Anterior cingulate cortex (tissue), 58 donors: ENCODE measurements at places on chromosomes 16 and 17.
A peak's percentile ranks its signal among the peaks of the same experiment; 100 is the strongest.

DNA sequence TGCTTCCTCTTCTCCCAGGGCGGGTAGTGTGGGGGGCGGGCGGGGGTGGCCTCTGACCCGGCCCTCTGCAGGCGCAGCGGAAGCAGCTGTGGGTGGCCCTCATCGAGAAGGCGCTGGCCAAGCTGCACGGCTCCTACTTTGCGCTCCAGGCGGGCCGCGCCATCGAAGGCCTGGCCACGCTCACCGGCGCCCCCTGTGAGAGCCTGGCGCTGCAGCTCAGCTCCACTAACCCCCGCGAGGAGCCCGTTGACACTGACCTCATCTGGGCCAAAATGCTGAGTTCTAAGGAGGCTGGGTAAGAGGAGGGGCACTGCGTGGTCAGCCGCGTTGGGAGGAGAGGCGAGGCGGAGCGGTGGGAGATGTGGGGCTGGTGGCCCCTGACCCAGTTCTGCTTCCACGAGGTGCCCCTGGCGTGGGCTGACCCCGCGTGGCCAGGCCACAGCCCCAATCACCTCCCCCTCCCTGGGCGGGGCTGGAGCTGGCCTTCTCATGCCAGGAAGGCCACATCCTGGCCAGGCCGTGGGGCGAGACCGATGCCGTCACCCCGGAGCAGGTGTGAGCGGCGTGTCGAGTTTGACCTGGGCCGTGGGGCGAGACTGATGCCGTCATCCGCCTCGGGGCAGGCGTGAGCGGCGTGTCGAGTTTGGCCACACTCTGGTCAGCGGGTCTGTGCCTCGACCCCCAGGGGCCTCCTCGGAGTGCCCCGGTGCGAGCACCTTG is 10.5 kb upstream of the PRR35 start:
- DNase-seq: no peak

- DNase-seq: no peak
Observed at GRCh38 chr17:17112628-17113200, 70.5 kb downstream of the MPRIP start.

DNA sequence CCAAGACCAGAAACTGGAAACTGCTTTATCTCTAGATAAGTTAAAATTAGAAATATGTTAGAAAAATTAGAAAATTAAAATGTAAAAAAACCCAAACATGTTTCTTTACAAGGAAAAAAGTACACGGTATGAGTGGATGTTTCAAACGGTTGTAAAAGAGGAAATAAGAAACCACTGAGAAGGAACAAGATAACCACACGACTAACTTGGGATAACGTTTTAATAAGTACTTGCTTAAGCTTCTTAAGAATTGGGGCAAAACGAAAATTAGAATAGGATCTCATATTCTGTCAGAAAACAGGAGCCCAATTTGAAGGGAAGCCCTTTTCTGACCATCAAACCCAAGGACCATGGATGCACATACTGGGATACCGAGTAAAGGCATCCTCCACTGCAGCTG is 31.0 kb downstream of the MBTPS1 start:
- no peak for DNase-seq

- no peak for DNase-seq
Observed at GRCh38 chr16:81601008-81601428, 156.4 kb downstream of the CMIP start.

GRCh38 chr16:58863042-58863441 is 128.9 kb upstream of the GOT2 start:
- DNase-seq: no peak

DNA sequence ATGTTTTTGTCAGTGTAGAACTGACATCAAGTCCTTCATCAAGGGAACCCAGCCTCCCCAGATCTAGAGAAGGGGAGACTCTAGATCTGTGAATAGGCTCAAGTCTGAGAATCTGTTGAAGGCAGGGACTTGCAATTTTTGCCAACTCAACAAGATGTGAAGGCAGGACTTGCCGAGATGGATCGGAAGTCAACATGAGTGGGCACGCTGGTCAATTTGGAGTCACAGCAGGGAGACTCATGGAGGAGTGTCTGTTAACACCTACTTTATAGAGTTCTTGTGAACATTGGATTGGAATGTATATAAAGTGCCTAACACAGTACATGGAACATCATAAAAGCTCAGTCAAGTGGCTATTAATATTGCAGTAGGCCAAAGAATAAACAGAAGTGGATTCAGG is 10.0 kb downstream of the ZNF689 start:
- DNase-seq: no peak

DNA sequence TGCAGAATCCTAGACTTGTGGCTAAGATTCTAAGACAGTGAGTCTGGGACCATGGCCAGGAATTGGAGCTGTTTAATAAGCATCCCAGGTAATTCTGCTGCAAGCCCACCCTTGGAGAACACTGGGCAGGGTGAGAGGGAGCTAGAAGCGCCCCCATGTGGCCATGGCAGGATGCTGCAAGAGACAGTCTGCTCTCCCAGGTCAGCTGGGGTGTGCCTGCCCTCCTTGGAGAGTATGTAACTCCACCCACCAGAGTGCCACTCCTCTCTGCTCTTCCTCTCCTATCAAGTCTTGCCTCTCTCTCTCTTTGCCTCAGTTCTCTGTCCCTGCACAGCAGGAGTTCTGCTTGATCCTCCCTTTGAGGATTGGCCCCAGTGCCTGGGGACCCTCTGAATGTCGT is 14.9 kb downstream of the RCVRN start:
- no peak for DNase-seq

DNA sequence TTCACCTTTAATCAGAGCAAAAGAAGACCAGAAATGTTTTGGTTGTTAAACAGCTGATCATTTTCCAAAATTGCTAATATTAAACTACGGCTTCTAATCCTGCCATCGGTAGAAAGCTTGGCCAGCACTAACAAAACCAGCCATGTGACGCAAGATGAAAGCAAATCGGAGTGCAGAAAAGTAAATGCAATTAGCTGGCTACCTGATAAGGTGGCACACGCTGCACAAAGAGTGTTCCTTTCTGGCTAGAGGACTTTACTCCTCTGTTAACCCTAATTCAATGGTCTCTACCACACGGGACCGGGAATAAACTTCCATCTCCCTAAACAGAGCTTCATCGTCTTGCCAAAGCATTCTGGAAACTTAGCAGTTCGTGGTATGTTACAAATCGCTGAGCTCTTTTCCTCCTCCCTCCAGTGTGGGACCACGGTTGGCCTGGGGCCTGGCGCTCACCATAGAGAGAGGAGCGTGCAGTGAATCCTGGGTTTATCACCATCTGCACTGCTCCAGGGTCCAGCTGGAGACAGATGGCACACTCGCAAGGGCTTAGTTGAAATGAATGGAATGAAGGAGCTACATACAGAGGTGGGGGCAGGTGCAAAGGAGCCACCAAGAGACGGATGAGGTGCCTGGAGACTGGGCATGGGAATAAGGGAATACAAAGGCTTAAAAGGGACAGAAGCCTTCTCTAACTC is 10.1 kb upstream of the COG1 start:
- DNase-seq: no peak

DNA sequence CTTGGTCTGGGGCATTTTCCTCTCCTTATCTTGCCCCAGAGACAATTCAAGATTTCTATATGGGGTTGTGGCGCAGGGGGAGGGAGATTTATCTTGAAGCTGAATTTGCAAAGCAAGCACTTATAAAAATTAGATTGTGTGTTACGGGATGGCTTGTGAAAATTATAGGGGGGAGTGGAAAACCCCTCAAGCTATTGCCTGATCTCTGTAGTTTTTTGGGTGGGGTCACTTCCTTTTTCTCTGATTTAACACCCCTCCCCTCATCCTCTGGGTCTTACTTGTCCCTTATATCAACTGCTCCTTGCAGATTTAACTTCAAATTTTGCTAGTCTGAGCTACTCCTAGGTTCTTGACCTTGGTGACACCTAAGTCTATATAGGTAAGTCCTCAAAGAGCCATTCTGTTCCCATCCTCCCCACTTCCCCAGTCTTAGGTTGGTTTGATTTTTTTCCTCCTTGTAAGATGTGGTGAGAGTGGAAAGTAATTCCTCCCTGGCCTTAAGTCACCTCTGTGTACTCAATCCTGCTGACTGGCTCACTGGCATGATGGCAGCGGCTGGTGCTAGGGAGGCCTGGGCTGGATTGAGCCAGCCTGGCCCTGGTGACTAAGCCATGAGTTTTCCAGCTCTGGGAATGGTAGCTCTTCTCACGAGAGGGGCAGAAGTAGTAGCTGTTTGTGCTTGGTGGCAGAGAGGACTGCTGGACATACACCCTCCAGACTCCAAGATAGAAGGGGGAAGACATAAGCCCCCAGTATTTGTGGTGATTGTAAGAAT is 2.3 kb downstream of the ARL4D start:
- no peak for DNase-seq

DNA sequence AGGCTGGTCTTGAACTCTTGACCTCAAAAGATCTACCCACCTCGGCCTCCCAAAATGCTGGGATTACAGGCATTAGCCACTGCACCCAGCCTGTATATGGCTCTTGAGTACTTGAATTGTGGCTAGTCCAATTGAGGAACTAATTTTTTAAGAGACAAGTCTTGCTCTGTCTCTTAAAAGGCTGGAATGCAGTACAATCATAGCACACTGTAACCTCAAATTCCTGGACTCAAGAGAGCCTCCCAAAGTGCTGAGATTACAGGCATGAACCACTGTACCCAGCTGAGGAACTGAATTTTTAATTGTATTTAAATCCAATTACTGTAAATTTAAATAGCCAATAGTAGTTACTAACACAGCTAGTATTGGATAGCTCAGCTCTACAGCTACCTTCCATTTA is 50.6 kb downstream of the MED13 start:
- no peak for DNase-seq

DNA sequence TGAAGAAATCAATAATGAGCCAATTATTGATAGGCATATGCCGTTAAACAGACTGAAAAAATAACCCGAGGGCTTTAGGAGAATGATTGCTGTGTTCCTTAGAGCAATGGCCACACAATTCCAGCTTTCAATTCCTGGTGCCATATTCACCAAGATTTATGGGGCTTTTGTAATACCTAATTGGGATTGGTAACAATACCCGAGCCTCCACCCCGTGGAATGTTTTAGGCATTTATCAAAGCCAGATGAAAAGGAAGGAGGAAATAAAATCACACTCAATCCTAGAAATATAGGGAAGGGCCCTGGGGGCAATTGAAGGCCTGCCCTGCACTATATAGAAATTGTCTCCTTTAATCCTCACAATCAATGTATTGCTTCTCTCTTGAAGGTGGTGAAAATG is 42.1 kb upstream of the MLYCD start:
- DNase-seq: no peak

DNA sequence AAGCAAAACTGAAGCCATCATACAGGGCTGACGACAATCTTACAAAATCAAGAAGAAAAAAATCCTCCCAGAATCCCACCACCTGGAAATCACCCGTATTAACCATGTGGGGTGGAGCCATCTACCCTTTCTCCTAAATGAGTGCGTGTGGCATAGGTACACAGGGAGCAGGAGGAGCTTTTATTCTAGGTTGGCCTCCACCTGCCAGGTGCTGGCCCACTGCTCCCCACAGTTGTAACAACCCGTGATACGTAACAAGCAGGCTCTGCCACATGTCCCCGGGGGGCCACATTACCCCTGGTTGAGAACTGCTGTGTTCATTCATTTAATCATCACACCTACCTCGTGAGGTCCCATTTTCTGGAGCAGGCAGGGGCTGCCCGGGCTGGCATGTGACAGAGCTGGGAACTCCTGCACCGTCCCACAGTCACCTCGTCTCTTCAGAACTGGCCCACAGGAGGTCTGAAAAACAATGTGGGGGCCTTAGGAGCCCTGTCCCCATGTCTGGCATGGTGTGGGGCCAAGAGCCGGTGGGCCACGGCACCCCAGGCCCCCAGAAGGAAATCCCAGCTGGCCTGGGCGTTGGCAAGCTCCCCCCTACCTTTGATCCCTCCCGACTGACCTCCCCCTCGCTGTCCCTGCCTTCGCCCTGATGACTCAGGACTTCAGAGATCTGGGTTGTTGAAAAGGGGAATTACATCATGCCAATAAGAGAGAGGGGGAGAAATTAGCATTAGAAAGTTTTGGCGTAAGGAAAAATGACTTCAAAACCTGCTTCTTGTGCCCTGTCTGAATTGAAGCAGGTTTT is 12.9 kb downstream of the CMIP start:
- no peak for DNase-seq

- peak; percentile 28 for DNase-seq
Observed at GRCh38 chr17:10875430-10875851, 37.6 kb upstream of the PIRT start.

DNA sequence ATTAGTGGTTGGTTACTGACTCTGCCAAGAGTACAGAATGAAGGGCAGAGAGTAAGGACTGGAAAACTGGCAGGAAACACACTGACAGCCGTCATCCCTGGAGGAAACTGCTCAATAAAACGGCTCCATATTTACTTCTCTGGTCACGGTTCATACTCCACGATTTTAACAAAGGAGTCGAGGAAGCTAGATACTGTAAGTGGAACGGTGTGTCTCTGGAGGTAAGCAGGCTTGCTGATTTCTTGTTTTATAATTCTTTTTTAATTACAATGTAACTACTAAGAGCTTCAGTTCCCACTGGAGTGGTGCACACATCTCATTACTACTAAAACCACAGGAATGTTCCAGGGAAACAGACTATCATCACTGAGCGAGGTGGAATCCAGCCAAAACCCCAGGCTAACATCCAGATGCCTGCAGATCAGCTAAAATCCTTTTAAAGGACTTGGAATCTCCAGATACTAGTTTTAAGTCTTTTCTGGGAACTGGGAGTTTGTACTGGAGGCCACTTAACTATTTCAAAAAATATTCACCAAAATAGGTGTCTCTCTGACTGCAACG is 17.8 kb downstream of the SERPINF1 start:
- DNase-seq: no peak

DNA sequence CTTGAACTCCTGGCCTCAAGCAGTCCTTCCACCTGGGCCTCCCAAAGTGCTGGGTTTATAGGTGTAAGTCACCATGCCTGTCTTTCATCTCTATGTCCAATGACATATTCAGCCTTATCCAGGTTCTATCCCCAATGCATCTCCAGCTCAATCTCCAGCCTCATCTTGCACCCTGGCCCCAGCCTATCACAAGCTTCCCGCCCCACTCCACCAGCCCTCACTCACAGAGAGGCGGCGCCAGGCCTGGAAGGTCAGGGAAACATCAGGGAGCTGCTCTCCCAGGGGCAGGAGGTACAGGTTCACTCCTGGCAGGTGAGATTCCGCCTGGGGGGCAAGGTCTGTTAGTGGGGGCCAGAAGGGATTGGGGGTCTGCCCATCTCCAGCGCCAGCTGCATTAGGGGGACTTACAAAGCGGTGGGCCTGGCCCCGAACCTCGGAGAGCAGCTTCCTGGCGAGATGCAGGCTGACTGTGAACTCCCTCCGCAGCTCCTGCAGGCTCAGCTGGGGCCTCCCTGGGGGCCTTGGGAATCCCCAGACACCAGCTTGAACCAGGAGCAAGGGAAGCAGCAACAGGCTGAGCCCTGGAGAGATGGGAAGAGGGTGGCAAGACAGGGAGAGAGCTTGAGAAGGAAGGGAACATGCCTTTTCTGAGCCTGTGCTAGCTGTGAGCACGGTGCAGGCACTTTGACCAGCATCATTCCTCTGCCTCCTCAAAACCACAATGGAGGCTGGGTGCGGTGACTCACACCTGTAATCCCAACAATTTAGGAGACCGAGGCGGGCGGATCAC is 3.0 kb downstream of the IL27 start:
- no peak for DNase-seq
